Activated naive CD8-positive, alpha-beta T cell treated with anti-CD3 and anti-CD28 coated beads, Interleukin-2, amount 10 ng/mL, durations not matched to agents 7 days and 5 days (primary cell): ENCODE measurements at places on chromosomes 4 and X. TPM values are rescaled to one million over a fixed set of nuclear protein-coding genes. Genes with fewer than 3 reads are reported as not detected.

The F8 gene
- total RNA-seq, result 7.8 TPM

The FRG2 gene
- total RNA-seq, result not detected

The HTN3 gene
- not detected for total RNA-seq

The NHSL2 gene
- total RNA-seq, result 1.6 TPM

DNA sequence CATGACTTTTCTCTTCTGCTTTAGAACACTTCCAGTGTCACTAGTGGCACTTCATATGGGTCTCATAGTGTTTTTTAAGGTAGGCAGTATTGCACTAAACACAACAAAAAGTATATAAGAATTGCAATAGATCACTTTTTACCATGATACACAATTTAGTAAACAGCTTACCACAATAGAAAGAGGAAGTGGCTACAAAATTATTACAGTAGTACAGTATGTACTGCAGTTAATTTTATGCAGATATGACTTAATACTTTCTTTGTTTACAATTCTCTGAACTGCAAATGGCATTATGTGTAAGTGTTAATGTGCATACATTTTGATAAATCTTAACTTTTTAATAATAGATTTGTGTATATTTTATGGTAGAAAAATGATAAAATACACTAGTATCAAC lies 157.3 kb downstream of the RRAGB start:
- no peak for DNase-seq

GRCh38 chrX:38095971-38096529 lies 89.7 kb downstream of the SYTL5 start:
- DNase-seq, result no peak

GRCh38 chr4:118740869-118741268 lies 55.7 kb downstream of the METTL14 start:
- DNase-seq, result no peak
